ENCODE measurements at places on chromosomes 5 and 9. TPM values are rescaled to one million over a fixed set of nuclear protein-coding genes. Genes with fewer than 3 reads are reported as not detected.

GRCh38 chr9:123424131-123424530, 68.1 kb downstream of the CRB2 start:
- DNase-seq: no peak
- no peak overlapping the region for H3K4me3 ChIP-seq
- H3K27me3 ChIP-seq: no peaks in the 10 kb centered on the region
- no peaks in the 10 kb centered on the region for H3K36me3 ChIP-seq

GRCh38 chr5:166083183-166083959, 2208.1 kb upstream of the WWC1 start:
- peak; percentile 33 for DNase-seq
- peak overlapping the region; percentile 64 for H3K27ac ChIP-seq
- no peaks in the 10 kb centered on the region for H3K36me3 ChIP-seq
- peaks cover 26% of the 10 kb centered on the region for H3K4me1 ChIP-seq
- H3K27me3 ChIP-seq: no peaks in the 10 kb centered on the region

DNA sequence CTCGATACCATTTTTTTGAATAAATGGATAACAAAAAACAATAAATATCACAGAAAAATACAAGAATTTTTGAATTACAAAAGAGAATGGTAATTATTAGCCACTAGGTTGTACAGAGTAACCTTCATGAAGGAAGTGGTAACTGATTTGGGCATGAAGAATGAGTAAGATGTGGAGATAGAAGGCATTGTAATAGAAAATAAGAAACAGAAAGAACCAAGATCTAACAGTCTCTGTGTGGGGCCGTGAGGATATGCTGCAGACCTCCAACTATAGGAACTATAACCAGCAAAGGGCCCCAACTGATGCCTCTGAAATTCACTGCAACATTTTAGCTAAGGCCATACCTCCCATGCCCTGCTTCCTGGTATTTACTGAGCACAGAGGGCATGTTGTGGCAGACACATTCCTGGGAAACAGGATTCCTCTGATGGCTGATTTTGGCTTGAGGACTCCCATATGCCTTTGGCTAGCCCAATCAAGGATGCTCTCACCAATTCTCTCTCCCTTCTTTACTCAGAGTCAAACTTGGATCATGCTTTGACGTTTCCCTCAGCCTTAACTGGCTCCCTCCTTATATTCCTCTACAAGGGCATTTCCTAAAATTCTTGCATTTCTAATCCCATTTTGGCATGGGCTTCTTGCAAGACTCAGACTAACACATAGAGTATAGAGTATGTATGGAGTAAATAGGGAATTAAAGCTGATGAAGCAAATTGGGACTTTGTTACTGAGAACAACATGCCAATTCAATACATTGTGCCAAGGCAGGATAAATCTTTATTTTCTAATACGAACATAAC, 208.9 kb downstream of the PDE4D start:
- no peaks in the 10 kb centered on the region for H3K27me3 ChIP-seq
- DNase-seq: no peak
- no peaks in the 10 kb centered on the region for H3K4me1 ChIP-seq
- H3K4me3 ChIP-seq: no peak overlapping the region
- H3K27ac ChIP-seq: no peak overlapping the region
- no peaks in the 10 kb centered on the region for H3K36me3 ChIP-seq

DNA sequence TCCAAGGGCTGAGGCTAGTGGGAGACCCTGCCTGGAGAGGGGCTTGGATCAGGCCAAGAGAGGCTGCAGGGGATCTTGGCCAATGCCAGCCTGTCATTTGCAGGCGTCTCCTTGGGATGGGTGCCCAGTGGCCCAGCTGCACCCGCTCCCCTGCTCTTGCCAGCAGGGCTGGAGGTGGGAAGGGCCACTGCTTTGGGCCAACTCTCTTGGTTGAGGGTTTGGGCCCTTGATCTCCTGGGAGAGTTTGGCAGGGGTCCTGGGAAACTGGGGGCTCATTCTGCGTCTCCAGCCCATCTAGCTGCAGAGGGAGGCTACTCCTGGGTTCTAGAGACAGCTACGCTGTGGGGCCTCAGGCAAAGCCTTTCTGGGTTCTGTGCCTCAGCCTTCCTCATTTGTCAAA, 10.5 kb downstream of the PSD2 start:
- no peak overlapping the region for H3K4me3 ChIP-seq
- no peak for DNase-seq
- no peaks in the 10 kb centered on the region for H3K36me3 ChIP-seq
- H3K27me3 ChIP-seq: peaks cover 27% of the 10 kb centered on the region

DNA sequence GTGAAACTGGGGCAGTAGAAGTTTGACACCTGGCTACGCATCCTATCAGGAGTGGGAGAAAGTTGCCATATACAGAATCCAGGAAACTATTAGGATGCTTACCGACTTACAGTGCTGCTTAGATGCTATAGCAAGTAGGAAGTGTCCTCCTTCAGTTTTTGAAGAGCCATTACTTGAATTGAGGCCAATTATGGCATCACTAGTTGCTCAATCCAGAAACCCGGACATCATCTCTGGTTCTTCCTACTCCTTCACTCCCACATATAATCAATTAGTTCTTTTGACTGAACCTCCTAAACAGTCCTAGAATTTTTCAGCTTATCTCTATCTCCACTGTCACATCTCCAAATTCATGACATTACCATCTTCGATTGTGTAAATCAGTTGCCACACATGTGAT, 41.8 kb upstream of the UGCG start:
- no peak for DNase-seq
- H3K36me3 ChIP-seq: no peaks in the 10 kb centered on the region

DNA sequence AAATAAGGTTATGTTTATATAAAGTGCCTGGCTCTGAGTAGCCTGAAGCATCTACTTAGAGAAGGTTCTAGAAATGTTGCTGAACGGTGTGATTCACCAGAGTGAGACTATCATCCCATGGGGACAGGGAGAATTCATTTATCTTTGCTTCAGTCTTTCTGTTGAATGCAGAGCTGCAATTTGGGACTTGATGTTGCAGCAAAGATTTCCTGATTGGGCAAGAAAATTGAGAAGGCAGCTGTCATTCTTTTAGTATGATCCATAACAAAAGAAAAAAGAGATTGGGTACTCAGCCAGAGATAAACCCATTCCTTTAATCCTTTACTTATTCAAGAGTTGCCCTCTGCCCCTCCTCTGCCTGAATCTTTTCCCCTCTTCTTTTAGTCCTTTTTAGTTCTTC, 456.3 kb upstream of the WWC1 start:
- peaks cover 7% of the 10 kb centered on the region for H3K4me1 ChIP-seq
- no peak overlapping the region for H3K4me3 ChIP-seq
- H3K27me3 ChIP-seq: no peaks in the 10 kb centered on the region
- H3K27ac ChIP-seq: no peak overlapping the region

- H3K27ac ChIP-seq: no peak overlapping the region
- H3K36me3 ChIP-seq: no peaks in the 10 kb centered on the region
- DNase-seq: no peak
- H3K27me3 ChIP-seq: peaks cover 15% of the 10 kb centered on the region
Measured at GRCh38 chr5:129459450-129459776, 685 bp upstream of the ADAMTS19 start.

- H3K4me3 ChIP-seq: no peak overlapping the region
- H3K4me1 ChIP-seq: peaks cover 15% of the 10 kb centered on the region
- H3K36me3 ChIP-seq: no peaks in the 10 kb centered on the region
Measured at GRCh38 chr9:111658943-111659342, 2.5 kb upstream of the GNG10 start.

DNA sequence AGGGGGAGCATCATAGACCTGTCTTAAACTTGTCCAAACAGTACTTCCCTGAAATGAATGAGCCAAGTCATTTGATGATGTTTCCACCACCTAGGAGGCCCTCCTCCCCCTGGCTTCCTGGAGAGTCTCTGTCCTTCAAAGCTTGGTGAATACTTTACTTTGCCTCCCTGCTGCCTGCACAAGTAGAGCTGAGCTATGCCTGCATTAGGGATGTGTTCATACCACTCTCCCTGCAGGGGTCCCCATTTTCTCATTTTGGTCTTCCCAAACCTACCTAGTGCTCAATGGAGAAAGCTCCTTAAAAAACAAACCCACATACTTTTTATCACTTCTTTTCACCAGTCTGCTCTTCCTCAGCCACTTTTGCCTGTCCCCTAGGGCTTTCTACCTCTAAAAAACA, 7.7 kb downstream of the CCNI2 start:
- no peak overlapping the region for H3K27ac ChIP-seq
- H3K27me3 ChIP-seq: peaks cover 25% of the 10 kb centered on the region
- no peak overlapping the region for H3K4me3 ChIP-seq
- H3K36me3 ChIP-seq: no peaks in the 10 kb centered on the region
- peaks cover 27% of the 10 kb centered on the region for H3K4me1 ChIP-seq

DNA sequence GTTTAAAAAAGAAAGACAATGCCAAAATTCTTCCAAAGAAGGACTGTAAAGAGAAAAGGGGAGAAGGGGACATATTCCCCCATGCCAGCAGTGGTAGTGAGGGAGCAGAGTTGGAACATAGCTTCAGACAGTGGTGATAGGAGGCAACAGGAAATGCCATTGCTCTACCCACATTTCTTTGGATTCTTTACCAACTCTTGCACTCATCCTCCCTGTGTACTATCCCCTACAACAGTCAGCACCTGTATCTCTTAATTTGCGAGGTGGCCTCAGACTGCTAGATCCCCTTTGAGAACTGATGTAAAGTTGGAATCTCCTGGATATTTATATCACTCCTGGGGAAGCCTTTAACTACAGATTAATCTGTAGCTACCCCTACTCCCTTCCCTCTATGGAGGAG, 320.6 kb upstream of the PTGER4 start:
- no peaks in the 10 kb centered on the region for H3K4me1 ChIP-seq
- H3K27me3 ChIP-seq: no peaks in the 10 kb centered on the region
- DNase-seq: no peak
- H3K27ac ChIP-seq: no peak overlapping the region
- H3K36me3 ChIP-seq: no peaks in the 10 kb centered on the region
- H3K4me3 ChIP-seq: no peak overlapping the region

BTNL3 gene
- total RNA-seq: 0.34 TPM

STC2 gene
- total RNA-seq: 25.3 TPM
